MCF 10A (cell line): ENCODE measurements at places on chromosomes 11 and 22.

DNA sequence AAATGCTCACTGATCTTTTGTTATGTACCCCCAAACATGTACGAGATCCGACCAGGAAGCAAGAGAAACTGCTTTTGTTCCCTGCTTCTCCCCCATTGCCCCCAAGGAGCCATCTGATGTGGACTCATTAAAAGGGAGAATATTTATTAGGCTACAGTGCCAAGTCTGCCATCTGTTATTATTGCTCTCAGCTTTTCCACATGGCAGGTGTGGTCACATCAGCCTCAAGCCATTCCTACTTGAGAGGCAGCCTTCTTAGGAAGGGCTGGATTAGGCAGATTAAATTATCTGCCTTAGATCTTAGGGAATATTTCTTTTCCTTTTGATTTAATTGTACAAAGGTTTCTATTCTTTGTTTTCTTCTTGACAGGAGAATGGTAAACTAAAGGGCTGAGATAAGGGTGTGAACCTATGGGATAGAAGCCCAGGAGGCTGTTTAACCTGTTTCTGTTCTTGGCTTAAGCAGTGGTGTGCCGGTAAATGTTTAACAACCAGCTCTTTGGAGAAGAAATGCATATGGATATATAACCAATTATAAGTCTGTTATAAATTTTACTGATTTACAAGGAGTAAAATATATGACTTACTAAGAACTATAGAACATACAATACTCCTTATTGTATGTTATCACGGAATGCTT lies 88.8 kb downstream of the PDHX start:
- no peak for DNase-seq

DNA sequence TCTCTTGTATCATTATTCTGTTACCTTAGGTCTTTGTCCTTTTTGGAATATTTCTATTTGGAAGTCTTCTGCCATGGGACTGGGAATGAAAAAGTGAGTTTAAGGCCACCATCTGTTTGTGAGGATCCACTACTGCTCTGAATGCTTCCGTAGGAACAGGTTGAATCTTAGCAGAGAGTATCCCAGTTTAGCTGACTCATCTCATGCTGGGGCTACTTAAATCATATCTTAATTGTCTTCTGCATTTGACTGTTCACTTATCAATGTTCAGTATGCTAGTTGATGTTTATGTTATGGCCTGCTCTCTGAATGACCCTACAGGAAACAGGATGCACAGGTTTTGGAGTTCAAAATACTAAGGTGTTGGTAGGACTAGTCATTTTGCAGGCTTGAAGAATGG lies 1.4 kb upstream of the OR52I2 start:
- no peak for DNase-seq

DNA sequence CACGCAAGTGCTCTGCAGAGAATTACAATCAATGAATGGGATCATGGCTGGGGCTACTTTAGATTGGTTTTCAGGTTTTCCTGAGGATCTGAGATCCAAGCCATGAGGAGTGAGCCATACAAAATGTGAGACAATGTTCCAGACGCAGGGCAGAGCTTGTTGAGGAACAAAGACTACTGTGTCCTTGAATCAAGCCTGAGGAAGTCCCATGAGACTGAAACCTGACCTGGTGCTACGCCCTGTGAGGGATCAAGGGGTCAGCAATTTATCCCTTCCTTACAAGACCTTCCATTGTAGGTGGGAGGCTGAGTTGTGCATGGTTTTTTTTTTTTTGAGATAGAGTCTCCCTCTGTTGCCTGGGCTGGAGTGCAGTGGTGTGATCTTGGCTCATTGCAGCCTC lies 2.1 kb downstream of the INCENP start:
- DNase-seq: no peak

DNA sequence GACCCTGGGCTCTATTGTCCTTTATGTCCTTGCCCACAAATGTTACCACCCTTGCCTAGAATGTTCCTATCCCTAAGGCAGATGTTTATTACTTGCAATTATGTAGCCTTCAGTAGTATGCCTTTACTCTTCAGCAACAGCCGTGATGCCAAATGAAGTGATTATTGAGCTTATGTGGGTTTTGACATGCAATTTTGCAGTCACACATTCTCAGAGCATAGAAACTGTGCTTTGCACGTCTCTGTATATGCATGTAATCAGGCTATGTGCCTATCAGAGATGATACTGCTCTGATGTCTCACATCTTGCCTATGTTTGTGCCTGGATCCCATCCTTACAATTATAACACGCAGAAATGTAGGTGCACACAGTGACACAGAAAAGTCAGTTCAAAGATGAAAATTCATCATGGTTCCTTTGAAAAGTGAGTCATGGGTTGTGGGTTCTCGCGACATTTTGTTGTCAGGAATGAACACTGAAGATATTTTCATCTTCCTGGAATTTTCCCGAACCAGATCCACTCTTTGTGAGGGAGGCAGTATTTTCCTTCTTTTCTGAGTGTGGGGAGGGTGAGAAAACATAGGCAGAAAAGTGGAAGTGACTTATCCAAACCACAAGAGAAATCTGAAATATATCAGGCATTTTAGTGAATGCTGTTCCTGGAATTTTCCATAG lies 81.1 kb downstream of the BMAL1 start:
- no peak for DNase-seq

DNA sequence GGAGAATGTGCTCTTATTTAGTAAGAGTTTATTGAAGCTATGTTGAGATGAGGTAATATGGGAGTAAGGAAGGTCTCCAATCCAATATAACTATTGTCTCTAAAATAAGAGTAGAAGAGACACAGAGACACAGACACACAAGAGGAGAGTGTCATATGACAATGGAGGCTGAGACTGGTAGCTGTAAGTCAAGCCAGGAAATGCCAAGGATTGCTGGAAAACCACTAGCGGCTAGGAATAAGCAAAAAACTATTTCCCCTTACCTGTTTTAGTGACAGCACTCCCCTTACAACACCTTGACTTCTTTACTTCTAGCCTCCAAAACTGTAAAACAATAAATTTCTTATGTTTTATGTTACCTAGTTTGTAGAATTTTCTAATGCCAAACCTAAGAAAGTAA lies 1652.8 kb downstream of the LRRC4C start:
- DNase-seq: peak; percentile 8

DNA sequence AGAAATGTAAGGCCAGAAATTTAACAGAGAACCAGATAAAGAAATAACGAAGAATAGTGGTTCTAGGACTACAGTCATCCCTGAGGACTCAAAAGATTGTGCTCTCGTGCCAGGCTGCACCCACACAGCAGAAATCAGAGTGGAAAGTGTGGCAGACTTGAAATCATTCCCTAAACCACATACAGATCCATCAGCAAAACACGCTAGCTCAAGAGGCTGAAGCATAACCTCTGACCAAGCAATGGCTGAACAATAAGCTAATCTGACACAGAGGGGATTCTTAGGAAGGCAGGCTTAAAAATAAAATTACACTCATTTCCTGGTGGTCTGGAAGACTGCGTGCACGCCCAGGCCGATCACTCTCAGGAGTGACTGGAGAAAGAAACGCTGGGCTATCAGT lies 19.0 kb downstream of the NCF4 start:
- DNase-seq: no peak

GRCh38 chr11:47106798-47107411 lies 69.8 kb downstream of the ARFGAP2 start:
- no peak for DNase-seq

- no peak for DNase-seq
Measured at GRCh38 chr11:72759468-72759985, 7.3 kb upstream of the ARAP1 start.

DNA sequence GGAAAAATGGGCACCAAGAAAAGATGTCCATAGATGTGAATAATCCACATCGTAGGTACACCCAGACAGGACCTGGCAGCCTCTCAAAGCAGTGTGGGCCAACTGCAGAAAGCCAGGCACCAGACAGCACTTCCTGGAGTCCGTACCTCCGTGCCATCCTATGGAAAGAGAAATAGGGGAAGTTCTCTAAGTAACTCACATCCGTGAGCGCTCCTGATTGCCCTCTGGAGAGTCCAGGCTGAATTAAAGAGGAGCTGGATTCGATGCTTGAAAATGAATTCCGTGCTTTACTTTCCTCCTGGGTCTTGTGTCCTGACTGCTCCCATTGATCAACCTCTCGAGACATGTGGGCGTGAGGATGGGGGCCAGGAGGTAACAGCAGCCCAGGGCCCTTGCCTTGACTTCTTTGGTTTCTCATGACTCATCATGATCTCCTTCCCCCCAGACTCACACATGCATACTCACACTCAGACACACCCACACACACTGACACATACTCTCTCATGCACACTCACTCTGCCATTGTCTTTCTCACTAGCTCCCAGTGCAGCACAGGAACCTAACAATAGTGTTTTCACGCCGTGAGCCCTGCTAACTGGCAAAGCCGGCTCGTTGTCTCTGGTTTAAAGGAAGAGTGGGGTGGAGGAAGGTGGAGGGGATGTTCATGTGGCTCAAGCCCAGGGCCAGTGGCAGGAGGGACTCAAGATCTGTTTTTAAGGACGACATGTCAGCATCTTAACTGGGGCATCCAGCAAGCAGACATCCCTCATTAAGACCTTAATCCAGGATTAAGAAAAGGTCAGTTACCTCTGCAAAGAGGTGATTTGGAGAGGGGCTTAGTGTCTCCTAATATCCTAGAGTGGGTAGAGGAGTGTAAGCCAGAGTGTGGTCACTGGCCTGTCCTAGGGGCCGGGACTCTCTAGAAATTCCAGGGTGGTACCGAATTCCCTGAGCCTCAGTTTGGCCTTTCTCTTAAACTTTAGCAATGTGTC lies 104.2 kb downstream of the SCN3B start:
- DNase-seq: no peak

- no peak for DNase-seq
Measured at GRCh38 chr22:28002181-28002700, 83.2 kb upstream of the PITPNB start.

- no peak for DNase-seq
Measured at GRCh38 chr11:64810891-64811272, 531 bp upstream of the MEN1 start.

DNA sequence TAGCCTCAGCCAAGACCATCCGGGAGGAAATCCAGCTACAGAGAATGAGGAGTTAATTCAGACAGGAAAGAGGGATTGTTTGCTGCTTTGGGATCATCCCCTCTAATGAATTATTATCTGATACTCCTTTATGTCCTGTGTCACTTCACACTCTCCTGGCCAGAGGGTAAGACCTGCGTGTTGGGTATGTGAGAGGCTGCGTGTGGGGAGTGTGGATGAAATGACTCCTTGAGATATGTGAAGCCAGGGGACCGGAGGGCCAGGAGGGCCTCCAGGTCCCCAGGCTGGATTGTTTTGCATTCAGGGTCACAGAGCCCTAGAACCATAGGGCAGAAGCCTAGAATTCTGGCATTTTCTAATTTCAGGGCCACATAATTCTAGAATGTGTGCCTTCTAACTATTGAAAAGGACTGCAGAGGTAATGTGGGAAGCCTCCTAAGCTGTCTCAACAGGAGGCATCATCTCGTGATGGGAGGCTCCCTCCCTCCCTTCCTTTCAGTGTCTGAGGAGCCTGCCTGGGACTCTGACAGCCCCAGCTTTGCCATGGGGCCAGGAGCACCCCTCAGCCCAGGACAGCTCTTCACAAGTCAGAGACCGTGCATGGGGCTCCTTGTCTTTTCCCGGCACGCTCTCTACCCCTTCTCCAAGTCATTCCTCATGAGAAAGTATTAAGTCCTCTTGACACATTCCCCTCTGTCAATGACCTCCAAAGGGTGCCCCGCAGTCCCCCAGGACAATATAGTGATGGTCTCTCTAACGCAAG lies 3.7 kb downstream of the TPBGL start:
- no peak for DNase-seq

GRCh38 chr11:105273660-105274280 lies 134.2 kb upstream of the CARD18 start:
- no peak for DNase-seq

GRCh38 chr11:1412377-1413095 lies 22.8 kb downstream of the BRSK2 start:
- DNase-seq: no peak

GRCh38 chr11:28966951-28967350 lies 858.8 kb downstream of the METTL15 start:
- no peak for DNase-seq

DNA sequence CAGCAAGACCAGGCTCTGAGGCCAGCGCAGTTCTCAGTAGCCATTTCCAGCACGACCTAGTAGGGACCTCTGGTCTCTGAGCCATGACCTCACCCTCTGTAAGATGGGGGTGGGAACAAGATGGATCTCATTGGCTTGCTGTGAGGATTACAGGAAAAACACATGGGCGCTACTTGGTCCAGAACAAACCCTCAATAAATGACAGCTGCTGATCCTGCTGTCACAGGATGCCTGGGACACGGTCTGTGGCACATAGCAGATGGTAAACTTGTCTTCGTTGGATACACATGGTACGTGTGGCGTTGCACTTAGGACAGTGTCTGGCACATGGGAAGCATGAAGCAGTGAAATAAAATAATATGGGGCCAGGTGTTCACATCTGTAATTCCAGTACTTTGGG lies 4.5 kb upstream of the KCTD17 start:
- no peak for DNase-seq

DNA sequence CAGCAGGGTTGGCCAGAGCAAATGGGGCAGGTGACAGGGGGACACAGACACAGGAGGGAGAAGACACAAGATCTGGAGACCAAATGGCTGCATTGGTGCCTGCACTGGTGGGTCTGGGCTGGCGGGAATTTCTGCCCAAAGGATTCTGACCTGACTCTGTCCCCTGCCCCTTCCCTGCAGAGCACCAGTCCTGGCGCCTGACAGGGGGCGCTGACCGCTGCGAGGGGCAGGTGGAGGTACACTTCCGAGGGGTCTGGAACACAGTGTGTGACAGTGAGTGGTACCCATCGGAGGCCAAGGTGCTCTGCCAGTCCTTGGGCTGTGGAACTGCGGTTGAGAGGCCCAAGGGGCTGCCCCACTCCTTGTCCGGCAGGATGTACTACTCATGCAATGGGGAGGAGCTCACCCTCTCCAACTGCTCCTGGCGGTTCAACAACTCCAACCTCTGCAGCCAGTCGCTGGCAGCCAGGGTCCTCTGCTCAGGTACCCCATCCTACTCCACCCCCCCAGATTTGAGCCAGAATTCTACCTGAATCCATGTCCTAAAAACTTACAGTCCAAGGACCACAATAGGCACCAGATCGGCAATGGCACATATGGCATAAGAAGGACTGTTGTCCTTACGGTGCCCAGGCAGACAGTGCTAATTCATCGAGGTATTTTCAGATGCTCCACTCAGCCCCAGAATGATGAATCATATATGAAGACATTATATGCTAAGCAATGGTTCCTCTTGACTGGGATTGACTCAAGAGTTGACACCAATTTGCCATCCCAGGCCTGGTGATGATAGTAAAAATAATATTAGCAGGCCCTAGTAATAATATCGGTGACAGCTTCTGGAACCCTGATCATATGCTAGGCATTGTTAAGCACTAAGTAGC lies 38.2 kb downstream of the CD6 start:
- DNase-seq: no peak

DNA sequence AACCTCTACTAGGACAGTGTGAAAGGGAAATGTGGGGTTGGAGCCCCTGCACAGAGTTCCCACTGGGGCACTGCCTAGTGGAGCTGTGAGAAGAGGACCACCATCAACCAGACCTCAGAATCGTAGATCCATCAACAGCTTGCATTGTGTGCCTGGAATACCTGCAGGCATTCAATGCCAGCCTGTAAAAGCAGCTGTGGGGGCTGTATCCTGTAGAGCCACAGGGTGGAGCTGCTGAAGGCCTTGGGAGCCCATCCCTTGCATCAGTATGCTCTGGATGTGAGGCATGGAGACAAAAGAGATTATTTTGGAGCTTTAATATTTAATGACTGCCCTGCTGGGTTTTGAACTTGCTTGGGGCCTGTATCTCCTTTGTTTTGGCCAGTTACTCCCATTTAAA lies 46.3 kb downstream of the PGR start:
- peak; percentile 25 for DNase-seq

- DNase-seq: no peak
Measured at GRCh38 chr11:73428227-73428626, 52.0 kb downstream of the RELT start.
